SK-MEL-5 (cell line): ENCODE measurements at places on chromosomes 7 and 10. TPM values are rescaled to one million over a fixed set of nuclear protein-coding genes. Genes with fewer than 3 reads are reported as not detected.

The GHITM gene
- 246 and 275 TPM in 2 replicates for total RNA-seq

DNA sequence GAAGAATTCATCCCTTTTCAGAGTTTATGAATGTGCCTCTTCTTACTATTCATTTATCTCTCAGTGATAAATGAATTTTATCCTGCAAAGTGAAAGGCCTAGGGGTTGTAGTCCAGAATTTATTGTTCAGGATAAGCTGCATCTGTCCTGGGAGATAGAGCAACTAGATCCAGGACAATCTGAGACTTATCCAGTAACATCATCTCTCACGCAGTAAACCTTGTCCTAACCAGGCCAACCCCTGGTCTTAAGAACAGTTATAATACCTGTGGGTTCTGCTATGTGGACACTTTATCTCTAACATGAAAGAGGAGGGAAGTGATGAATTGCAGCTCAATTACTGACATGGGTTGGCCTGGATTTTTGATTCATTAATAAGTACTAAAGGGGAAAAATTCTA is 287.6 kb downstream of the BMPER start:
- no peak for DNase-seq

The SFTPA1 gene
- not detected in 2 replicates for total RNA-seq

- DNase-seq = peak; percentile 90
Observed at GRCh38 chr10:7687228-7687907, 15.7 kb upstream of the ITIH2 start.

DNA sequence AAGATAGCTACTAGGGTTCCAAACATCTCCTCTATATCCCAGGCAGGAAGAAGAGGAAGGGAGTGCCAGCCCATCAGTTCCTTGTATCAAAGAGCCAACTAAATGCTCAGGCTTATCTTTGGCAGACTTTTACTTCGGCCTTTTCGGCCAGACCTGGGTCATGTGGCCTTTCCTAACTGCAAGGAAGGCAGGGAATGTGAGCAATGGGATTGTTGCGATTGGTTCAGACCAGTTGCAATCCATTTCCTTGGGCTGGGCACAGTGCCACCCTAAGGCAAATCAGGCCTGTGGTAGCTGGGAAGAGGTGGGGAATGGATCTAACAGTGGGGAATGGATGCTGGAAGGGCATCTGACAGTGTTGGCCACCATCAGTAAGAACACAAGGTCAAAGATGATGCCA is 109.9 kb downstream of the RPS24 start:
- no peak for DNase-seq

DNA sequence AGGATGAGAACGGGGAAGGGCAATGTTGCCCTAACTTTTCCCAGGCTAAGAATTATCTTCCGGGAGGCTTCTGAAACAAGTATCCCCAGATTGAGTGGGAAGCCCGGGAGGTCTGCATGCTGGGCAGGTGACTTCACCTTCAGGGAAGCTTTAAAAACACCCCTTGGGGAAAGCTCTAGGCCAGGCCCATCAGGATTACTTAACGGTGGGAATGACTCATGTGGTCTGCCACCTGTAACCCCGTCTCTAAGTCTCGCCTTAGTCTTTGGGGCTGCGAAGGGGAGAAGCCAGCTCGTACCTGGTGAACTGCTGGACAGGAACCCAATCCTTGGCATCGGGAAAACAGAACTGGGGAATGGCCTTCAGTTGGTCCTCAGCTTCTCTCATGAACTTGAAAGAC is 80.1 kb upstream of the MKRN1 start:
- no peak for DNase-seq
